SHP77 (cell line): ENCODE measurements at places on chromosomes 2 and 18.

DNA sequence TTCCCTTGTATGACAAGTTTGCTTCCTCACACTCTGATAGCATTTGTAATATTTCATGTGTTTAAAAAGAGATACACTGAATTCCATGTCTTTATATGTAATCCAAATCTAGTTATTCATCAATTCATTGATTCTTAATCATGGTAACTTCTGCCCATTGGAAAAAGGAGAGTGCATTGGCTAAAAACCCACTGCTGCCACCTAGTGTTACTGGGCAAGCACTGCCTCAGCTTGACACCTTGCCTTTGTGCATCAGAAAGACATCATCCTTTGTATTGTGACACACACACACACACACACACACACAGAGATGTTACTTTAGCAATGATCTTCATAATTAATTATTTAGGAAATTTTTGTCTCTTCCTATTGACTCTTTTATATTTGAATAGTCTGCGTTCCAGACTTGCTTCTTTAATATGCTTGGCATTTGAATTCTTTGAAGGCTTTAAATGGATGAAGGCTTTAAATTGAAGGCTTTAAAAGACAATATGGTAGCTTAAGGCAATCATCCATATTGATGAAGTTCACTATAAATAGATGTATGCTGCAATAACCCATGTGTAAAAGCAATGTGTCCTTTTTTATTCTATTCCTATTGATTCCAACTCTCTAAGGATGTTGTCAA lies 414.2 kb upstream of the CHST9 start:
- peak; percentile 34 for DNase-seq

- DNase-seq: peak; percentile 36
Measured at GRCh38 chr18:68797871-68798270, at the start of gene CCDC102B. TSS of gene CCDC102B (plus strand) at chr18:68798080. CDS start at chr18:68836764, 38,684 bp downstream.

- no peak for DNase-seq
Measured at GRCh38 chr2:72144632-72145288, 2.9 kb downstream of the CYP26B1 start.

DNA sequence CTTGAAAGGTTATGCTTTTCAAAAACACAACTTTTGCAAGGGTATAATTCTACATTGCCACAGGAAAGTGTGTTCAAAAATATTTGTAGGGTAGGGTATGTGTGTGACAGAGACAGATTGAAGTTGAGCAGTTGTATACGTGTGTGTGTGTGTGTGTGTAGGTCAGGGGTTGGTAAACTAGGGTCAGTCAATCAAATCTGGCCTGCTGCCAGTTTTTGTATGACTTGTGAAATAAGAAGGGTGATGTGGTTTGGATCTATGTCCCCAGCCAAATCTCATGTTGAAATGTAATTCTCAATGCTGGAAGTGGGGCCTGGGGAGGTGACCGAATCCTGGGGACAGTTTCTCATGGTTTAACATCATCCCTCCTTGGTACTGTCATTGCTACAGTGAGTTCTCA lies 148.2 kb downstream of the CERS6 start:
- no peak for DNase-seq

DNA sequence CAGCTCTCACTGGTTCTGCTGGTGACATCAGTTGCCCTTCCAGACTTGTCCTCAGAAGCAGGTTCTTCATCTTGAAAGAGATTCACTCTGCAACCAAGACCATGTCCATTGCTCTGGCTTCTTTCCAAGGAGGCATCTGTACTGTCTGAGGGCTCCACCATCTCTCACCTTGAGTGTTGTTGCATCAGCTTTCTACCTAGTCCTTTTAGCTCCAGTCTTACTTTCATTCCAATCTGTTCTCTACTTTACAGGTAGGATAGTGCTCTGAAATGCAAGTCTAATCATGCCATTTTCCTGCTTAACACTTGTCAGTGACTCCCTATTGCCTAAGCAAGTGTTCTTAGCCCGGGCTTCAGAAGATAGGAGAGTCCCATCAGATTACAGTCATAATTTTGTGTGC lies 117.7 kb downstream of the EN1 start:
- DNase-seq: no peak

- no peak for DNase-seq
Measured at GRCh38 chr18:13577091-13577697, 149.2 kb downstream of the FAM210A start.

DNA sequence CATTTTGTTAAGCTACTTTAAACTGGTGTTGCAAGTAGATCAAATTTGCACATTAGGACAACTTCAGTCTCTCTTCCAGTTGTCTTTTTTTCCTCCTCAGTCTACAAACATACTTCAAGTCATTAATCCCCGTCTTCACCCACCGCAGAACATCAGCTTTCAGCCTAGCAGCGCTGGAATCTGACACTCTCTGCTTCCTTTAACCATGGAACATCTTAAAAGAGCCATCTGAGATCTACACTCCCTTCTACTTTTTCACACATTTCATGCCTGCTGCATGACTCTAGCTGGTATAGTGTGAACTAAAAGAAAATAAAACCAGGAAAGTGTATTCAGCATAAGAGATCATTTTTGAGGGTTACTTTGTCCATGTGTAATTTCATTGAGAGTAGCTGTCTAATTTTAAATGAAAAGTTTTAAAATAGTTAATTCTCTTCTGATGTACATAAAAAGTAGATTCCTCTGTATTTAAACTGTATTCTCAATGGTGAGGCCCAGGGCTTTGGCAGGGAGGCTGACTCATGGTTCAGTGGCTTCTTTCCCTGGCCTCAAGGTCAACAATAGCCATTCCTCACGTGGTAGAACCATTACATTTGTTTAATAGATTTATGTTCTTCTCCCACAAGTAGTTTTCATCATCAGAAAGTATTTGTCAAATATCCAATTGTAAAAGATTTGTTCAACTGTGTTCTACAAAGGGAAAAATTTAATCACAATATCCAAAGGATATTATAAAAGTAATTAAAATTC lies 16.5 kb downstream of the SGPP2 start:
- no peak for DNase-seq

DNA sequence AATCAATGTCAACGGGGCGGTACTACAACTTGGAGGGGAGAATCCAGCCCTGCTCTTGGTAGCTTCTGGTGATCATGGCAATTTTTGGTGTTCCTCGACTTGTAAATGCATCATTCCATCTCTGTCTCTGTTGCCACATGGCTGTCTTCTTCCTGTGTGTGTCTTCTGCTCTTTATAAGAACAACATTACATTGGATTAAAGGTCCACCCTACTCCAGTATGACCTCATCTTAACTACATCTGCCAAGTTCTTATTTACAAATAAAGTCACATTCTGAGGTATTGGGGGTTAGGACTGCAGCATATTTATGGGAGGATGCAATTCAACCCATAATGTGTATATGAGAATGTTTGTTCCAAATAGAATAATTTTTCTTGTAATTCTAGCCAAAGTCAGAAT lies 28.8 kb upstream of the FIGN start:
- DNase-seq: no peak

DNA sequence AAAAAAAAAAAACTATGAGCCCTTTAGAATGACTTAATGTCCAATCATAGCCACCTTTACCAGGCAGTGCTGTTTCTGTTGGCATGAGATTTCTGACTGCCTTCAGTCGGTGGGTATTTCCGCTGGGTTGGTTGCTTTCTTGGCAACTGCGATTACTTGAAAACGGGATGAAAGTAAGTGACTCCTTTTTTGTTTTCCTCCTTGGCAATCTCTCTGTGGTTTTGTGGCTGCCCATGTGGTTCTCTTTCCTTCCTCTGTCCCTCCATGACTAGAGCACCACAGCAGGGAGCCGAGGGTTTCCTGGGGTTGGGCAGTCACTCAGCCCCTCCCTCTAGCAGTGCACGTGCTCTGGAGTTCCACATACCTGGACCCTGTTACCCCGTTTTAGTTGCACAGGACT lies 112.1 kb downstream of the KLHL29 start:
- no peak for DNase-seq

DNA sequence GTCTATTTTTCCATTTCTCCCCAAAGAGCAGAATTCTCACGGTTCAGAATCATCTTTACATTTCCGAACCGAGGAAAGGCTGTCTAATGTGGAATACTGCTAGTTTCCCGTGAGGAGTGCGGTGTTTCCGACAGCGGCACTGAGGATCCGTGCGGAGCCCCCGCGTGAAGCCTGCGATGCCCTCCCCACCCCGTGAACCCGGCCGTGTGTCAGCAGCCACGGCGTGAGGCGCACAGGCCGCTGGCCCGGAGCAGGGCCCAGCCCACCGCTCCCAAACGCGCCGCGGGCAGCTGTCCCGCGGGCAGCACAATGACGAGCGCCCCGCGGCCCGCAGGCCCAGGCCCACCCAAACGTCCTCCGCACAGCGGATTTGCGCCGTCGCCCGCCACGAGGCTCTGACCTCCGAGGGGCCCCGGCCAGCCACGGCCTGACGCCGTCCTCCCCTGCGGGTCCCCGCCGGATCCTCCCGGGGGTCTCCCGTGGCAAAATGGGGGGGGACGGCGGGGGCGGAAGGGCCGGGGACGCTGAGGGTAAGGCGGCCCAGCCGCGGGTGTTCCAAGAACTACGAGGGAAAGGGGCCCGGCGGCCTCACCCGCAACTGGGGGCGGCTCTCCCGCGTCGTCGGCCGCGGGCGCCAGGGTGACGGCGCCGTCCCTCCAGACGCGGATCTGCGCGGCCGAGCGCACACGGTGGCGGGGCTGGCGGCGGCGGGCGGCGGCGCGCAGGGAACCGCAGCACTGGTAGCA lies 796 bp downstream of the SPIRE1 start:
- DNase-seq: peak; percentile 39

GRCh38 chr18:76351961-76352581 lies 143.0 kb downstream of the ZNF516 start:
- peak; percentile 80 for DNase-seq

GRCh38 chr18:31426021-31426420 lies 21.5 kb upstream of the DSG3 start:
- no peak for DNase-seq

- DNase-seq: no peak
Measured at GRCh38 chr2:134906726-134907125, 11.9 kb upstream of the CCNT2 start.

- DNase-seq: no peak
Measured at GRCh38 chr18:58228176-58228575, 184.2 kb downstream of the NEDD4L start.
